ENCODE measurements at places on chromosomes 11 and 22.

DNA sequence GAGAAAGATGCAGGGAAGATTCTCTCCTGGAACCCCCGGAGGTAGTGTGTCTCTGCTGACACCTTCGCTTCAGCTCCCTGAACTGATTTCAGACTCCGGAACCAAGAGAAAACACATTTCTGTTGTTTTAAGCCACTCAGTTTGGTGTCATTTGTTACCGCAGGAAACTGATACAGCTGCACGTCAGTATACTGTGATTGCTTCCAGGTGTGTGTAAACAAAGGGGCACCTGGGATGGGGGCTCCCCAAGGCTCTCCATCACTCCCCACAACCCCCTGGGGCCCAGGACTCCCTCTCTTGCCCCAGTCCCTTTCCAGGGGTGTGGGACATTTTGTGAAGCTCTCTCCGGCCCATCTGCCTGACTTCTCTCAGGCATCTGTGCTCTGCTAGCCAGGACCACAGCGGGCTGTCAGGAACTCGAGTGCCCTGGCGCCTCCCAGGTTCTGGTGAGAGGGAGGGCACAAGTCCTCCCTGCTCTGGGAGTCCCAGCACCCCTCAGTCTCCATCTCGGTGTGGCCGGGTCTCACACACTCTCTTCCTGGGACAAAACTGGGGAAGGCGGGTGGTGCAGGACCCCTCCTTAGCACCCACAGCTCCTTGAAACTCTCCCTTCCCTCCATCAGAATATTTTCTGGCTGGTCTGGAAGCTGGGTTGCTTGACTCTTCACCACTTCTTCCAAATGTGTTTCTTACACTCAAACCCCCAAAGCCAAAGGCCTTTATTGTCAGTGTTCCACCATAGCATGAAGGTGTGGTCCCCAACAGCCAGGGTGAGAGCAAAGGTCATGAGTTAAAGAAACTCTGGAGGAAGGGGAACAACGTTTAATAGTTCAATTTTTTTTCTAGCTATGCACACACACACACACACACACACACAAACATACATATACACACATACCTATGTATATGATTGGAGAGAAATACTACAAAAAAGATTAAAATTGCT, 35.0 kb upstream of the TSKU start:
- DNase-seq, result no peak

GRCh38 chr11:33885338-33886005, 6.4 kb downstream of the LMO2 start:
- DNase-seq, result peak; percentile 36

- peak; percentile 91 for DNase-seq
These were observed 7.0 kb downstream of the UNC93B1 start for GRCh38 chr11:67996622-67997474.

DNA sequence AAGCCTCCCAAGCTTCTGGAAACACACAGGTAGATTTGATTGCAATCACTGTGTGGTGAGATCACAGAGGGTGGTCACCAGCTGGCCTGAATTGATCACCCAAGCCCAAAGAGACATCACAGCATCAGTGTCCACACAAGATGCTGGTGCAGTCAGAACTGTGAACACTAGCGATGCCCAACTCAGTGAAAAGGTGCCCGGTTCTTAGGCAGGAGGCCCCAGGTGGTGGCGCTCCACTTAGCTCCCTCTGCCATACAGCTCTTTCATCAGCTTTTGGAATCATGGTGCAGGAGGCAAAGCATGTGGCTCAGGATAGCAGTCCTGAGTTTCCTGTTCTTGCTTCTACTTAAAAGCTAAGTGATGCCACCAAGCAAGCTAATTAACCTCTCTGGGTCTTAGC, 11.1 kb downstream of the DGCR2 start:
- DNase-seq, result no peak

DNA sequence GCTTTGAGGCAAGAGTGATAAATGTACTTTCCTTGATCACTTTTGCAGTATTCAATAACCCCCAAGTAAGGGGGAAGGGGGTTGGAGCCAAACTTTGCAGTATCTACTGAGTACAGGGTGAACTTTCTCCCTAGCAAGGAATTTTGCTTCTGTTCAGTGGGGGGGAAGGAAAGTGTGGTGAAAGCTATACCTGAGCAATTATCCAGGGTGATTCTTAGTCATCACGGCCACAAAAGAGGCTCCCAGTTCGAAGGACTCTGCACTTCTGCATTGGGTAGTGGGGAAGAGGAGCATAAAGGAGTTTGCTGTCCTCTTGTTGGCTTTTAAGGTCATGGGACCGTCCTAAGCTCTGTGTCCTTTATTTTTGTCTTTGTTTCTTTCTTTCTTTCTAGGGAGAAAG, 346.5 kb upstream of the SYN3 start:
- no peak for DNase-seq

DNA sequence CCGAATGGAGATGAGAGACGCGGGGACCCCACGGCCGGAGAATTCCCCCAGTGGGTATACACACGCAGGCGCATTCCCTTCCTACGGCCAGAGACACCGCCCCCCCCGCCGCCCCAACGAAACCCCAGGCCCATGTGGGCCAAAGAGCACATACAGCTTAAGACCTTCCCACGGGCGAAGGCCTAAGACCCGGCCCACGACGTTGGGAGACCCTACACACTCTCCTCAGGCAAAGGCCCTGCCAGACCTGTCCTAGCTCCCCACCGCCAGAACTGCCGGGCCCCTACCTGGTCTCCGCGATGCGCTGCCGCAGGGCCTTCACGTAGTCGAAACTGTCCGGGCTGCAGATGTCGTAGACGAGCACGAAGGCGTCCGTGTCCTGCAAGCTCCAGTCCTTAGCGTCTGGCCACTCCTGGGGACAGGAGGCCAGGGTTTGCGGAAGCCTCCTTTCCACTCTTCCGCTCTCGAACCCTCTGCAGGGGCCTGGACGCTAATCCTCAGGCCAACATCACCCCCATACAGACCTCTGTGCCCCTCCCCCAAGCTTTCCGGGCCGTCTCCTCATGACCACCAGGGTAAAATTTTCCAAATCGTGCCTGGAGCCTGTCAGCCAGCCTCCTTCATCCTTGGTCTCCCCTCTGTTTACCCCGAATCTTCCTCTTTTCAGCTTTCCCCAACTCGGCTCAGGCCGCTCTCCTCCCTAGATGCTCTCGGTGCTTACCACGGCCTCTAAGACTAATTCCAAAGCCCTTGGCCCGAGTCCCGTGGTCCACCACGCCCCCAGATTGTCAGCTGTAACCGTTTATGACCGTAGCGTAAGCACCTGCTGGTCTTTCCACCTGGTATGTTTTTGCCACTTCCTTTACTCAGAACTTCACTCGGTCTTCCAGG, 1.7 kb downstream of the RASL10A start:
- no peak for DNase-seq

GRCh38 chr11:111347002-111347722, 31.9 kb downstream of the POU2AF1 start:
- DNase-seq, result no peak

GRCh38 chr11:115280775-115281174, 223.4 kb downstream of the CADM1 start:
- DNase-seq, result no peak

DNA sequence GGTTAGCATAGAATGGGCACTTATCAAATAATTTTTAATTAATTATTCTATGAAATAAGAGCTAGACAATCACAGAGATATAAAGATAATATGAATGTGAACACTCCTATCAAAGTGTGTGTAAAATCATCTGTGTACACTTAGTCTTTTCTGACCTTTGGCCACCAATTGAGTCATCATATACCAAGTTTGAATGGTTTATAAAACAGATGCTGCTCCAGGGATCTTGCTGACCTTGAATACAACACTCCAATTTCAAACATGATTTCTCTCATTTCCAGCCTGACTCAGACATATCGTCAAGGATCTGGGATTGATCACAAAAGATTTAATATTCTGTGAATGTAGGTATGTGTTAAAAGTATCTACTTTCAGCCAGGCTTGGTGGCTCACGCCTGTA, 2.9 kb upstream of the OR51V1 start:
- no peak for DNase-seq

All from inflammatory macrophage treated with lipopolysaccharide for 4 hours (primary cell).